ENCODE measurements at places on chromosomes 2 and 18. TPM values are rescaled to one million over a fixed set of nuclear protein-coding genes. Genes with fewer than 3 reads are reported as not detected.

KLHL14 gene
- not detected for total RNA-seq

GAL3ST2 gene
- total RNA-seq = 0.15 TPM

PROM2 gene
- not detected for total RNA-seq

ABCB6 gene
- total RNA-seq = 27.9 TPM

OSR1 gene
- 10.0 TPM for total RNA-seq

SLC14A1 gene
- not detected for total RNA-seq

ADGRF3 gene
- 0.11 TPM for total RNA-seq

DYSF gene
- total RNA-seq = 0.75 TPM

RALB gene
- 63.4 TPM for total RNA-seq

VAMP5 gene
- not detected for total RNA-seq

LIPG gene
- 0.17 TPM for total RNA-seq

UPP2 gene
- not detected for total RNA-seq

NLRC4 gene
- total RNA-seq = 0.11 TPM

TWIST2 gene
- 12.1 TPM for total RNA-seq

CLEC4F gene
- total RNA-seq = not detected

EFR3B gene
- 10.0 TPM for total RNA-seq

TDRD15 gene
- total RNA-seq = not detected

ADCYAP1 gene
- total RNA-seq = not detected

RAB10 gene
- total RNA-seq = 270 TPM
